ENCODE measurements at places on chromosomes 6 and 20.

- no peak for DNase-seq
These were observed 312.4 kb downstream of the UTRN start for GRCh38 chr6:144597511-144597910.

GRCh38 chr6:40796260-40797221, 209.4 kb upstream of the LRFN2 start:
- DNase-seq, result no peak

DNA sequence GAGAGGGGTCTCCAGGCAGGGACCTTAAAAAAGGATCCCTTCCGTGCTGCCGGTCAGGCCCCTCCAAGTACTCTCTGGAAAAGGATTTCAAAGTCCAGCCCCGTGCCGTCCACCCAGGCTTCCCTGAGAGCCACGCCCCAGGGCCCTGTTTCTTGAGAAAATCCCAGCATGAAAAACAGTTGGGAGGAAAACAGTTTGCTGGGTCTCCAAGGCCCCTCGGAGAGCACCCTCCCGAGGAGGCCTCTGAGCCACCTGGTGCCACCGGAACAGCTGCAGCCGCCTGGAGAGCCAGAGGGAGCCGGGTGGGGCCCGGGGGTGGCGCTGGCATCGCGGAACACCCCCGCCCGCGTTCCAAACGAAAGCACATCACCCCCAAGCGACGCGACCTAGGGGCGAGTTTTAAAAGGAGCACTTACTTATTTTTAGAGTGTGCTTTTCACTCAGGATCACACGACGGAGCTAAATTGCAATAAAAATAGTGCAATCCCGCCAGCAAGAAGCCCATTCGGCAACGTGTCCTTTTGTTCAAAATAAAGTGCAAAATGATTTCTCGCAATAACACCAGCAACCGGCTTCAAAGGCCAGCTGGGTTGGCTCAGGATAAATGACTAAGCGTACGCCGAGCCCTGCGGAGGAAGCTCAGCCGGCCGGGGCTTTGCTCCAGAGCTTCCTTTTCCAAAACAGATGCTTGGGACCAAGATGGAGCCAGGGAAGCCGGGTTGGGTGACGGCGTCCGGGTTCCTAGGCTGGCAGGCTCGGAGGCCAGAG, 64.2 kb downstream of the YTHDF1 start:
- no peak for DNase-seq

GRCh38 chr6:14765721-14766390, 480.0 kb upstream of the JARID2 start:
- peak; percentile 79 for DNase-seq

DNA sequence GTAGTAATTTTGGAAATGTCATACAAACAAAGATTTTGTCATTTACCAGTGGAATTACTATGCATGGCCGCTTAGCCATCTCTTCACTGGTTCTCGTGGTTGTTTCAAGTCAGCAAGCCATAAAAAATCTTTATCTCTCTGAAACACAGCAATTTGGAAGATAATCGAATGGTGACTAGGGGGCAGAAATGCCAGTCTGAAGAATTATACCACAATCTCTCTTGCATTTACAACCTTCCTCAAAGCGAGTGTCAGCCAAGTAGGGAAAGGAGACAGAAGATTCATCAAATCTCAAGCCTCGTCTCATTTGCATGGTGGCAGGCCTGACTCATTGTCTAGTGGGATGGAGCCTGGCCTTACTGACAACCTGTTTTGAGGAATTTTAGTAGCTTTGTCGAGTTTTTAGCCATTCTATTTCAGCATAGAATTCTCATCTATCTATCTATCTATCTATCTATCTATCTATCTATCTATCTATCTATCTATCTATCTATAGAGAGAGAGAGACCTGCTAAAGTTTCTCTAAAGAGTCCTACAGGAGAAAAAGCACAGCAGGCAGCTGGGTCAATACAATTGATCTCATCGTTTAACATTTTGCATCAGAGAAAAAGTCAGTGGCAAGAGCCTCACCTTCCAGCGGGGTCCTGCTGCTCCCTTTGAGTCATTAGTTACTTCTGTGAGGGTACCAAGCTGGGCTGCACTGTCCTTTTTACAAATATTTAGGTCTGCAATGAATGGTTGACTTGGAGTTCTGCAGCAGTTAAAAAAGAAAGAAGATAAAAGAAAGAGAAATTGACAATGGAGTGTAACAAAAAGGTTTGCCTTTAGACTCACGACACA, 572.8 kb downstream of the TFAP2A start:
- DNase-seq, result no peak

DNA sequence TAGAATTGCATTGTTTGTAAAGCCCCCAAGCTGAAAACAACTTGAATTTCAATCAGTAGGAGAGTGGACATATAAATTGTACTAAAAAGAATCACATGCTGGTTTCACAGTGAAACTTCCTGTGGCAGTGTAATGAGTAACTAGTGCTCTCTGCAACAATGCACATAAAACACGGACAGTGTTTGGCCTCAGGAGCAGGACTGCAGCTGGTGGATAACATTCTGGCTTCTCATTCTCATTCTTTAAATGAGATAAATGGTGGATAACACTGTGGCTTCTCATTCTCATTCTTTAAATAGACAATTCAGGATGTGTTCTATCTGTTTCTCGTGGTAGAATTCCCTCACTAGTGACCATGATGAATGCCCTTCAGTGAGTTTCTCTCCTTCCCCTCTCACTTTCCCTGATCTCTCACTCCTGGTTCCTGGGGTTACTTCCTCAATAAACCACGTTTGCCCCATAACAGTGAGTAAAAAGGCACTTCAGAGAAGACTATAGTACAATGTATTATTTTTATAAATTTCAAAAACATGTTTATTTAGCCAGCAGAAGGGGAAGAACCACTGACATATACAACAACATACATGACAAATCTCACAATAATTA, 59.9 kb downstream of the SLC22A2 start:
- no peak for DNase-seq

- DNase-seq, result no peak
These were observed 2.4 kb upstream of the BLCAP start for GRCh38 chr20:37529968-37530600.

GRCh38 chr6:142326540-142326939, 24.7 kb downstream of the ADGRG6 start:
- no peak for DNase-seq

DNA sequence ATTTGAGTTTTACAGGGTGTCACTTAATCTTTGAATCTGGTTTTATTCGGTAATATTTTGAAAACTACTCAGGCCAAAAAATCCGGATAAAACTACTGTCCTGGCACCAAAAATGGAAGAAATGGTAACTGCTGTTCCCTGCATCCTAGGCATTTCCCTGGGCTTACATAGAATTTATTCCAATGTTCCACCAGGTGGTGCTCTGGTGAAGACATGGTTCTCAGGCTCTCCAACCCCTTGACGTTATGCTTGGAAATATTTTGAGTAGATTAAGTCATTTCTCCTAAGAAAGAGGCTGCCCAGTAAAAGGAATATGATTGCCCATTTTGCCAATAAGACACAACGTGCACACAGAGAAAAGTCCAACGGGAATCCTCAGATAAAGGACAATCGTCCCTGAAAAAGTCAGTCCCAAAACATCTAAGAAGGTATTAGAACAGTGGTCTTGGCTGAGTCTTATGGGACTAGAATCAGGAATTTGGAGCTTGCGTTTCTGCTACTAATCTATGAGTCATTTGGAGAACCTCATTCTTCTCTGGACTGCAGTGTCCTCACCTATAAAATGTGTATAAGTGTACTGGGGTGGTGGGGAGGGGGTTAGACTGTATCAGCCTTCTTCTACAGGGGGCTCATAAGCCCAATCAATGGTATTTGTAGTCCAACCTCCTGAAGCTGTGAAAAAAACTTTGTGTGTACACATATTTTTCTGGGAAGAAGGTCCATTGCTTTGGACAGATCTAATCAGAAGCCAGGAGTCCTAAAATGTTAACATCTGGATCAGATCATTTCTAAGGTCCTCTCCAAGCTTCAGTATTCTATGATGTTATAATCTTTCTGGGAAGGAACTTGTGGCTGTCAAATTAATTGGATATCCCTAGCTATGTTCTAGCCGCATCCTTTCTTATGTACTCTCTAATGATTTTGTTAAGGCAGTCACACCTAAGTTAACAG, 131.0 kb upstream of the BMP2 start:
- peak; percentile 77 for DNase-seq

DNA sequence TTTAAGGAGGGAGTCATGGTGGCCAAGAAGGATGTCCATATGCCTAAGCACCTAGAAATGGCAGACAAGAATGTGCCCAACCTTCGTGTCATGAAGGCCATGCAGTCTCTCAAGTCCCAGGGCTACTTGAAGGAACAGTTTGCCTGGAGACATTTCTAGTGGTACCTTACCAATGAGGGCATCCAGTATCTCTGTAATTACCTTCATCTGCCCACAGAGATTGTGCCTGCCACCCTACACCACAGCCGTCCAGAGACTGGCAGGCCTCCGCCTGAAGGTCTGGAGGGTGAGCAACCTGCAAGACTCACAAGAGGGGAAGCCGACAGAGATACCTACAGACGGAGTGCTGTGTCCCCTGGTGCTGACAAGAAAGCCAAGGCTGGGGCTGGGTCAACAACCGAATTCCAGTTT, 115.0 kb downstream of the HFE start:
- no peak for DNase-seq

GRCh38 chr20:14114065-14114704, 118.9 kb downstream of the MACROD2 start:
- no peak for DNase-seq

- DNase-seq, result no peak
These were observed 15.8 kb upstream of the CST1 start for GRCh38 chr20:23766531-23766930.

GRCh38 chr6:88455317-88455716, 289.2 kb upstream of the CNR1 start:
- no peak for DNase-seq

DNA sequence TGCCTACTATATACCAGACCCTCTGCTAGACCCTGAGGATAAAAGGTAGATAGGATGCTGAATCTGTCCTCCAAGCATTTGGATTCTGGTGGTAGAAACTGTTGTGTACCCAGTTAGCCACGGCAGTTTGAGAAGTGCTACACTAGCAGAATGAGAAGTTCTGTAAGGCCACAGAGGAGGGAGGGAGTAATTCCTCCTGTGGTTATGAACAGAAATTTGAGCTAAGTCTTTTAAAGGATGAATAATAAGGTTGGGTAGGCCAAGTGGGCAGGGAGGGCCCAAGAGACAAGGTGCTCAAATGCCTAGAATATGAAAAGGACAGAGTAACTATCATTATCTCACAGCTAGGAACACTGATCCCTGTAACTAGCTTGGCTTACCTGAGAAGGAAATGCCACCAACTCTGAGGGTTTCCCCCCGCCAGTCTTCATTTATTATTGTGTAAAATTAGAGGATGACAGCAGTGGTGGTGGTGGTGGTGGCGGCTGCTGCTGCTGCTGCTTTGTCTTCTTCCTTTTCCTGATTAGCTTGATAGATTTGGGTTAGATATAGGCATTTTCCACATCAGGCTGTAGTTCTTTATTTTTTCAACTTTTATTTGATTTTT, 243.3 kb downstream of the PRL start:
- no peak for DNase-seq

- no peak for DNase-seq
These were observed 51.3 kb downstream of the VSTM2L start for GRCh38 chr20:37954190-37954589.

- peak; percentile 75 for DNase-seq
These were observed 20.1 kb downstream of the ECT2L start for GRCh38 chr6:138815797-138816528.

DNA sequence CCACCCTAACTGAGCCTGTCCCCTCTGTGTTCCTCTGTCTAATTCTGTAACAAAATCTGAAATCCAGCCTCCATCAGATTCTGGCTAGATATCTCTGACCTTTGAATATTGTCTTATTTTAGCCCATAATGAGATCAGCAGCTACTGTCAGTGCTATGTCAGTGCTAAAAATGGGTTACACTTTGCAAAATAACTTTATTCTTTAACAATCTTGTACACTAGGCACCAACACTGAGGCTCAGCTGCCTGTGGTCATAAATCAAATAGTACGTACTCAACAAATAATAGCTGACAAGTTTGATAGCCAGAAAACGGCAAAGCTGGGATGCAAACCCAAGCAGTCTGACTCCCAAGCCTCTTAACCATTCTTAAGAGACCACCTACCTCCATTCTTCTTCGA, 22.1 kb downstream of the TTPAL start:
- no peak for DNase-seq

DNA sequence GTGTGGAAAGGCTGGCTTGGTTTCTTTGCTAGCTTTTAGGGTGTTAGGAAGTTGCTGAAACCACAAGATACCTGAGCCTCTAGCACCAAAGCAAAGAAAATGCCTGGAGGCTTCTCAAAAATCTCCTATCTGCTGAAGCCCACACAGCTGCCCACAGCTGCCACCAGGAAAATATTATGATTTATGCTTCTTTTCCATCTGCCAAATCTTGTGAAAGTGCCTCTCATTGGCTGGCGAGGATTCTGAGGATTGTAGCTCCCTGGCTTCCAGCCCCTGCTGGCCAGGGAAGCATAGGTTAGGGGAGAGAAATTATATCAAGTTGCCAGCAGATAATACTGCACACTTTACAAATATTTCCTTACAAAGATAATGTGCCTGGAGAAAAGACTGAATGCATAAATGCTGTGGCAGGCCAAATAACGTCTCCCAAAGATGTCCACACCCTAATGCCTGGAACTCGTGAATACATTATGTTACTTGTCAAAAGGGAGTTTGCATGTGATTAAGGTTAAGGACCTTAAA, 98.4 kb downstream of the MRPL14 start:
- DNase-seq, result no peak

- no peak for DNase-seq
These were observed 63.2 kb downstream of the UBR2 start for GRCh38 chr6:42627044-42627443.

GRCh38 chr6:152002306-152002705, 194.8 kb downstream of the ESR1 start:
- DNase-seq, result no peak

- peak; percentile 16 for DNase-seq
These were observed 11.0 kb upstream of the FOXO3 start for GRCh38 chr6:108549741-108550140.

- no peak for DNase-seq
These were observed 39.3 kb downstream of the BEND3 start for GRCh38 chr6:107075951-107076381.

- peak; percentile 80 for DNase-seq
These were observed 445.4 kb upstream of the DEFB115 start for GRCh38 chr20:30811885-30812671.

GRCh38 chr6:30802731-30803130, 58.4 kb upstream of the IER3 start:
- DNase-seq, result no peak
